ENCODE measurements at places on chromosomes 16 and 17. TPM values are rescaled to one million over a fixed set of nuclear protein-coding genes. Genes with fewer than 3 reads are reported as not detected.

DNA sequence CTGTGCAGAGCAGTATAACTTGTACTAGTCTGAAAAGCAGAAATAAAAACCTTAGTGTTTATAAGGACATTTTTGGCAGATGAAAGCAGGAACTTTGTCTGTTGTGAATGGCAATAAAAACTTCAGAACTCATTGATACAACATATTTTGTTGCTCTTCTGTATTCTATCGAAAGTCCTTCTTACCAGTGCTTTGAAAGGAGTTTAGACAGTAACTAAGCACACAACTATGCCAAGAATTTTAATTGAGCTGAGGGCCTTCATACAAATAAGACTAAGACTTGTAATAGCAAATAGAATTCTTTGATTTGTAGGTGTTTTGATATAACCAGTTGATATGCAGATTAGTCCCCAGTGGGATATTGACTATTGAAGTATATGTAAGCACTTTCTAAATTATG is 308.4 kb downstream of the ZFHX3 start:
- H3K36me3 ChIP-seq = no peaks in the 10 kb centered on the region
- H3K4me1 ChIP-seq = peaks cover 9% of the 10 kb centered on the region
- H3K4me3 ChIP-seq = no peak overlapping the region
- H3K27ac ChIP-seq = no peak overlapping the region

DNA sequence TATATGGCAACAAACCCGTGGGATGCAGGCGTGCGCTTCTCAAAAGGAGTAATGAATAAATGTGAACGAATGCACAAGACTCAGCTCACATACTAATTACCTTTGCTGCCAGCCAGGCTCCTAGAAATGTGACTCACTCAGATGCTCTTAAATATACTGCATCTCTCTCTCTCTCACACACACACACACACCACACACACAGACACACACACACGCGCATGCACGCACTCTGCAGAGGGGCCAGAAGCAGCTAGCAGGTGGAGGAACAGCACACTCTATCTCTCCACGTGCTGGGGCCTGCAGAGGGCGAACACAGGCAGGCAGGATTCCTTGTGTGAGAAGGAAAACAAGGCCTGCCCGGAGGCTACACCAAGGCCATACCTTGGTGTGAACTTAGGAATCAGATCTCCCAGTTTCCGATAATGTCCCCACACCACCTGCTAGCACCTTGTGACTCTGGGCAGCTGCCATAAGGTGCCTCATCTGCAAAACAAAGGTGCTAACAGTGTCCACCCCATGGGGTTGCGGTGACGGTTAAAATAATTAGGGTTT is 5.3 kb downstream of the GPRC5B start:
- peak; percentile 28 for DNase-seq
- H3K4me3 ChIP-seq = no peak overlapping the region
- peaks cover 27% of the 10 kb centered on the region for H3K27me3 ChIP-seq
- no peak overlapping the region for H3K27ac ChIP-seq

DNA sequence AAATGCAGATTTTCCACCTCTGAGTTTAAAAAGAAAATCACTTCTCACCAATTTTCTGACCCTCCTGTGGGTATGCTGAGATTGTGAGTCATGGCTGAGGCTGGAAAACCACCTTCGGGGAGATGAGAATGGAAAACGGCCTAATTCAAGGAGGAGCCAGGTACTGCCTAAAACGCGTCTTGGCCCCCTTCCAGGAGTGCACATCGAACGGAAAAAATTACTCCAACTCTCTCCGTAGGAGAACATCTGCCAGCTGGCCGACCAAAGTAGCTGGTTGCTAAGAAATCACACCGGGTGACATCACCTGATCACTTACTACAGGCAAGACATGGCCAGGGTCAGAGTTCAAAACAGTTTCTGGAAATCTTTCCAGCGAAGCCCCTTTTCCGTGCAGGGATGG is 107.6 kb downstream of the ZNF423 start:
- H3K36me3 ChIP-seq = no peaks in the 10 kb centered on the region
- no peak overlapping the region for H3K27ac ChIP-seq
- no peaks in the 10 kb centered on the region for H3K4me1 ChIP-seq
- H3K27me3 ChIP-seq = peaks cover 53% of the 10 kb centered on the region
- no peak overlapping the region for H3K4me3 ChIP-seq

DNA sequence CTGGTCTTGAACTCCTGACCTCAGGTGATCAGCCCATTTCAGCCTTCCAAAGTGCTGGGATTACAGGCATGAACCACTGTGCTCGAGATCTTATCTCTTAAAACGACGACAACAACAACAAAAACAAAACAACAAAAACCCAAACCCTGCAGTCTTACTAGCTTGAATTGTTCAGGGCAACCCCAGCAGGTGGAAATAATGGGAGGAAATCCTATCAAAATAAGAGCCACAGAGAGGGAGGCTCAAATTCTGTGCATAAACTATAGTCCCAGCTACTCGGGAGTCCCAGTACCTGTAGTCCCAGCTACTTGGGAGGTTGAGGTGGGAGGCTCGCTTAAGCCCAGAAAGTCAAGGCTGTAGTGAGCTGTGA is 16.5 kb upstream of the ATP6V0A1 start:
- no peaks in the 10 kb centered on the region for H3K27me3 ChIP-seq
- no peaks in the 10 kb centered on the region for H3K36me3 ChIP-seq
- no peak for DNase-seq
- peaks cover 40% of the 10 kb centered on the region for H3K4me1 ChIP-seq
- peak overlapping the region; percentile 58 for H3K27ac ChIP-seq

DNA sequence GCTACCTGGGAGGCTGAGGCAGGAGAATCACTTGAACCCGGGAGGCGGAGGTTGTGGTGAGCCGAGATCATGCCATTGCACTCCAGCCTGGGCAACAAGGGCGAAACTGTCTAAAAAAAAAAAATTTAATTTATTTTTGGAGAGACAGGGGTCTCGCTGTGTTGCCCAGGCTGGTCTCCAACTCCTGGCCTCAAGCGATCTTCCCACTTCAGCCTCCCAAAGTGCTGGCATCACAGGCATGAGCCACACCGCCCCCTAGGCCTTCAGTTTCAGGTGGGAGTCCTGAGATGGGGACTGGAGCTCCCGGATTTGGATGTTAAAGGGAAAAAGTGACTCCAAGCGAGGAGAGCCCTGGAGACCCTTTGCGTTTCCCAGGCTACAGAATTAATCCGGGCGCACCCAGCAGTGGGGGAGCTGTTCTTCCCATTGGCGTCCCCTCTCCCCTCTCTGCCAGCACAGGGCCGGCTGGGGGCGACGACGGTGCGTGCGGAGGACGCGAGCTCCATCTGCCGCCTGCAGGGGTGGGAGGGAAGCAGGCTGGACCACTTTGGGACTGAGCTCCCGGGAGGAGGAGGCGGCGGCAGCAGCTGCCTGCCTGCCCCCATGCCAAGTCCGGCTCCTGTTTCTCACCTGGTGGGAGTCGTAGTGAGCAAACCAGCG is 49.3 kb upstream of the USP7 start:
- H3K27me3 ChIP-seq = no peaks in the 10 kb centered on the region
- H3K36me3 ChIP-seq = no peaks in the 10 kb centered on the region
- H3K27ac ChIP-seq = no peak overlapping the region
- H3K4me3 ChIP-seq = no peak overlapping the region
- H3K4me1 ChIP-seq = peaks cover 50% of the 10 kb centered on the region

DNA sequence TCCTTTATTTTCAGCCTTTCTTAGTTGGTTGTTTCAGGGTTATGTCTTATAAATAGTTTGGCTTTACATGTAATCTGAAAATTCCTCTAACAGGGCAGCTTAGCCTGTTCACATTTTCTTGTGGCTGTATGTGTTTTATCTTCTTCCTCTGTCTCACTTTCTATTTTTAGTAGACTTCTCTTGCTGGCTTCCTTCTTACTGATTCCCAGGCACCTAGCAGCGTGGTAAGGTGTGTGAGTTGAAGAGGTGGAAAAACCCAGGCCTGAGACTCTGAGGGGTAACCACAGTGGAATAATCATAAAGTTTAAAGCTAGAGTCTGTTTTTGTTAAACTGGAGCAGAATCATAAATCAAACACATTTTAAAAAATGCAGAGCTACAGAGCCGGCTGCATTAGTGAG is 190.9 kb downstream of the LGALS9B start:
- no peaks in the 10 kb centered on the region for H3K36me3 ChIP-seq
- no peak overlapping the region for H3K4me3 ChIP-seq
- no peaks in the 10 kb centered on the region for H3K4me1 ChIP-seq
- H3K27ac ChIP-seq = no peak overlapping the region
- no peaks in the 10 kb centered on the region for H3K27me3 ChIP-seq
- no peak for DNase-seq

The CCDC200 gene
- not detected for total RNA-seq

Data from HepG2 (cell line).